ENCODE measurements at places on chromosomes 2 and 18.

DNA sequence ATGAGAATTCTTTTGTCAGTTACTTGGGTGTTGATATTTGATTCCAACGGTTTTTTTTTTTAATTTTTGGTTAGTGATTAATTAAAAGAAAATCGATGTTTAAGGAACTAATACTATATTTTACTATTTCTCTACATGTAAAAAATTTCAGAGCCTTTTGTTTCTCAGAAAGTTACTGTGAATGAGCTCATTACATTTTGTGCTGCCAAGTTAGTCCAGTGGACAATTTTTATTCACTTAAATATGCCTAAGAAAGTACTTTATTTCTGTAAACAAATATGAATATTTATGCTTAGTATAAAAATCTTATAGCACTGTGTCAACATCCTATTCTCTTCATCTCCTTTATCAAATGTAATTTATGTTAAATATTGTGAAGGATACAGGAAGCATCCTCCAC lies 309.3 kb downstream of the CTNNA2 start:
- DNase-seq = no peak

DNA sequence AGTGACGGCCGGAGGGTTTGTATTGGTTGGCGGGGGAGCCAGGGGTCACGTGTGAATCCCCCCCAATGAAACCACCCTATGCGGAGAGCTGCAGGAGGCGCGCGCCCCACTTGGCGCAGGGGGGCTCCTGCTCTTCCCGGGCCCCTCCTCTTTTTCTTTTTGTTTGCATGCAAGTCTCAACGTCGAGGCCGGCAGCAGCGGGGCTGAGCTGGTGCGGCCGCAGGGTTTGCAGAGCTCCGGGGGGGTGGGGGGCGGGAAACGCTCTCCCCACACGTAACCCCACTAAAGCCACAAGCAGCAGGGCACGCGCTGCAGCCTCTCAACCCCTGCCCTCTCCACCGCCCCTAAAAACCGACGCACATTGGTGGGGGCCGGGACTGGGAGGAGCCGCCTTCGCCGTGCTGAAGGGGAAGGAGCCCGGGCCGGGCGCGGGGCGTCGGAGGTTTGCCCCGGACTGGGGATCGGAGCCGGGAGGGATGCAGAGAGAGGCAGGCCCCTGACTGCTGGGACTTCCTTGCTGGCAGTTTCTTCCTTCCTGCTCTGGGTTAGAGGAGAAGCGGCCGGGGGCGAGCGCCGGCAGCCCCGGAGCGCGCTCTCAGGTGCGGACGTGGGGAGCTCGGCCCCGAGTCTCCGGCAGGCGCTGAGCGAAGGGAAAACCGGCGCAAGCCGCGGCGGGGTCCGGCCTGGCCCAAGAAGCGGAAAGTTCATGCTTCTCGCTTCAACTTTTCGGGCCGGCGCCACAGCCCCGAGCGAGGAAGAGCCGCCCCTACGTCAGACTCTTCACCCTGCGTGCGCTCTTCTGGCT lies 864 bp downstream of the LBH start:
- DNase-seq = no peak

DNA sequence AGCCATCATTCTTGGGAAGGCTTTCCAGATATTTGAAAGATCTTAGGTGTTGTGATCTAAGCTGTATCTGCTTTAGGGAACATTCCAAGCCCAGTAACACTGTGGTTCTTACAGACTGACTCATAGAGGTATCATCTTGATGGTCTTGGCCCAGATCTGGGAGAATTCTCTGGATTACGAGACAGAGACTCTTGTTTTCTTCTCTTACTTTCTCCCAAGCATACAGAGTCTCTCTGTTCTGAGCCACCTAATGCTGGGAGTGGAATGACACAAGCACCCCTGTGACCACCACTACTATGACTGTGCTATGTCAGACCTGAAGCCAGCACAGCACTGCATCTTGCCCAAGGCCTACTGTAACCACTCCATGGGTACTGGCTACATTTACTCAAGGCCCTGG lies 81.0 kb upstream of the EPAS1 start:
- DNase-seq = no peak

GRCh38 chr18:3649633-3650426 lies 199.9 kb downstream of the TGIF1 start:
- no peak for DNase-seq

GRCh38 chr2:28101123-28101522 lies 210.6 kb downstream of the BABAM2 start:
- no peak for DNase-seq

DNA sequence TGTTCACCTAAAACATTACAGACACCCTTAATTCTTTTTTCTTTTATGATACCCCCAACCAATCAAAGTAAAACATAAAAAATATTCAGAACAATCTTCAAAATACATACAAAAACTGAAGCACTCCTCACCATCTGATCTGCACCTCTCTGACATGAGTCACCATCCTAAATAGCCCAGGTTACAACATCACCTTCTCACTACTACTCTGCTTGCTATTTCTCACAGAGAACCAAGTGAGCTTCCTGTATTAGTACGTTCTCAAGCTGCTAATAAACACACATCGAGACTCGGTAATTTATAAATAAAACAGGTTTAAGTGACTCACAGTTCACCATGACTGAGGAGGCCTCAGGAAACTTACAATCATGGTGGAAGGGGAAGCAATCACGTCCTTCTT lies 183.5 kb downstream of the CBLN2 start:
- no peak for DNase-seq

DNA sequence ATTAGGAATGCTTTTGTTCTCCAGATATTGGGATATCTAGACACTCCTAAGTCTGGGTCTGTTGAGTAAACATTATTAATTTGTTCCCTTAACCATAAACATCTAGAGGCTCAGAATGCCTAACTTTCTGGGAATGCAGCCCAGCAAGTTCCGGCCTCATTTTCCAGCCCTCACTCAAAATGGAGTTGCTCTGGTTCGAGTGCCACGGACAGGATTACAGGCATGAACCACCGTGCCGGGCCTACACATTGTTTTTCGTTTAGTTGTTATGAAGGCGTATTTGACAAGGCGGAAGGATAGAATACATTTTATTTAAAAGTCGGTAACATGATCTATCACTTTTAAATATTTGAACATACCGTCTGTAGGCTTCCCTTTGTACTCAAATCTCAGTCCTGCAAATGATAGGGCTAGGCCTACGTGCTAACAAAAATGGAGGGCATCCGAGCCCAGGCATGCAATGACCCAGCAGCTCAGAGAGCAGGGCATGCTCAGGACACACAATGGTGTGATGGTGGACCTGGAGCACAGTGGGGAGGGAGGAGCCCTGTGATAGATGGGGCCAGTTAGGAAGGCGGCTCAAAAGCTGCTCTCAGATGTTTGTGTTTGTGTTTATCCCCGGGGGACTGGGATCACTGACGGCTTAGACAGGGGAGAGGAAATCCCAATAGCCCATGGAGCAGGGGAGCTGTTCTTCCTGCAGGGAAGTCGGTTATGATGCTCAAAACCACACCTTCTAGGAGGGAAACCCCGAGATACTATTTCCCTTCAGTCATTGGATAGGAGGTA lies 2.9 kb upstream of the SCYGR1 start:
- DNase-seq = no peak

DNA sequence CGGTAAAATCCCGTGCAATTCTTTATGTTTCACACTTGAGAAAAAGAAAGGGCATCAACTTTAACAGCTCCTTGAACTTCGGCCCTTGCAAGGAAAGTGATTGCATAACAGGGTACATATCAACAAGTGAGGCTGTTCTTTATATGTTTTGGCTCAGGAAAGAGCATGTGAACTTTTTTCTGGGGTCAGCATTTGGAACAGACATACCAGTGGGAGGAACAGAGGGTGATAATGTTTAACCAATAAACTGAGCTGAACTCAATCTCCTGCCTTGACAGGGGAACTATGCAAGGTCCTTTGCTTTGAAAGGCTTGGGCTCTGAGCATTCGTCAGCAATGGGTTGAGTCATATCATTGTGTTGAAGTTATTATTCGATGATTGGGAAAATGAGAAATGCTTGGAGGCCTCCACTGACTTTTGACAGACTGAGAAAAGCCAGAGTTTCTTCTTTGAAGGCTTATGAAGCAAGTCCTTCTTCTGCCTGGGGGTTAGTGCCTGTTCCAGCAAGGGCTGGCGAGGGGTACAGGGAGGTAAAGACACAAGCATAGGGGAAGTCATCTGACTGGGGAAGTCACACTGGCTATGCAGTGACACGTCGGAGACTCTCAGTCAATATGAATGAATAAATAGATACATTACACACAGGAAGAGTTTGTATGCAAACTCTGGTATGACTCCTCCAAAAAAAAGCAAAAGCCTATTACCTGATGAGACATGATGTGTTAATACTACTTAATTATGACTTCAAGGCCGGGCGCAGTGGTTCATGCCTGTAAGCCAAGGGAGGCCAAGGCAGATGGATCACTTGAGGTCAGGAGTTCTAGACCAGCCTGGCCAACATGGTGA lies 57.2 kb downstream of the CYB5A start:
- DNase-seq = no peak

DNA sequence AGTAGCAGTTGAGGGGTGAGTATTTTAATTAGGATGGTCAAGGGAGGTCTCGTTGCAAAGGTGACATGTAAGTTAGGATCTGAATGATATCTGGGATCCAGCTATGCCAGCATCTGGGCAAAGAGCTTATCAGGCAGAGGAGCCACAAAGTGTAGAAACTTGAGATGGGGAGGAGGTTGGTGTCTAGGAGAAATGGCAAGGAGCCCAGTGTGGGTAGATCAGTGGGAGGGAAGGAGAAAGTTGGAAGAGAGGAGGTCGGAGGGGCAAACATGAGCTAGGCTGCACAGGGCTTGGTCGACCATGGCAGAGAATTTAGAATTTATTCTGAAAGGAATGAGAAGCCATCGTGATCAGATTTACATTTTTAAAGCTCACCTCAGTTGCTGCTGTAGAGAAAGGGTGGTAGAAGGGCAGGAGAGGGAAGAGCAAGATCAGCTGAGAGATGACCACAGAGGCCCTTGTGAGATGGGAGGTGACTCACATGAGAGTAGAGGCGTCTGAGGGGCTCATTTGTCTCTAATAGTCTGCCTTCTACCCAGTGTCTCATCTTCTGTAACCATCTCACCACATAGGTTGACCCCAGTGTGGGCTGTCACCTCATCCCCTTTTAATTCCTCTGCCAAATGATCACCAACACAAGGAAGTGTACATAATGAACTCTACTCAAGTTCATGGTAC lies 170.0 kb downstream of the ETAA1 start:
- DNase-seq = no peak

GRCh38 chr2:148240838-148241237 lies 219.9 kb downstream of the MBD5 start:
- no peak for DNase-seq

DNA sequence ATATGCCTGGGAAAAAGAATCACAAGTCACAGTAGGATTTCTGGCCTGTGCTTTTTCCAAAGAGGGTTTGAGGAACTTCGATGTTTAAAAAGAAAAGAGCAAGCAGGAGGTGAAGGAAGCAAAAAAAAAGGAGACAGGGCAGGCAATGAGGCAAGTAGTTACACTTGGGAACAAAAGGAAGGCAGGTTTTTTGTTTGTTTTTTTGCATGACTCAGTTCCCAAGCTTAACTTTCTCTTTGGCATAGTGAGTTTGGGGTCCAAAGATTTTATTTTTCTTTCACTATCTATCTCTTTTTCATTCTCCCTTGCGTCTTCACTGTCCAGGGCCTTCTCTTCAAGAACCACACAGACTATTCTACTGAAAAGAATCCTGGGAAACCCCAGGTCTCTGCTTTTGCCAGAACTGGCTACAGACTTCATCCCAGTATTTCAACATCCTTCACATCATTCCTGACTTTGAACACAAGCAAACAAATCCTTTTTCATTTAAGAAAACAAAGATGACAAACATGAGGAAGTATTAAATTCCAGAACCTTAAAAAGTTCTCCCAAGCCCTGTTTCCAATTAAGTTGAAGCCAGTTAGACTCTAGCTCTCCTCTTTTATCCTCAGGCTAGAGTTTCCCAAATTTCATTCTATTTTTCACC lies 210.7 kb upstream of the RND3 start:
- no peak for DNase-seq

DNA sequence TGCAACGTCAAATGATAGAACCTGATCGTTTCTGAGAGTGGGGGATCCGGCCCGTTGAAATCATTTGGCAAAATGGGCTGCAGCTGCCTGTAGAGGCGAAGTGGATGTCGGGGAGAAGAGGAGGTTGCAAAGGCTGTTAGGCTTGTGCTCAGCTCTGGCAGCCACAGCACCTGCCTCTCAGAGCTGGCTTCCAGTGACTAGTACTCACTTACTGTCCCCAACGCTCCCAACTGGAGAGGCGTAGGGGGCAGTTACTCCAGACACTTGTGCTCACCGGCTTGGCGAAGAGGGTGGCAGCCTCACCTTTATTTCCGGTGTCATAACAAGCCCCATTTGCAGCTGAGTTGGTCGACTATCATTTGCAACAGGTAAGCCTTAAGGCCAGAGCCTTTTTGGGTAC lies 37.9 kb downstream of the NCK2 start:
- no peak for DNase-seq

- DNase-seq = no peak
These were observed 72.4 kb downstream of the MYCN start for GRCh38 chr2:16012626-16013358.

DNA sequence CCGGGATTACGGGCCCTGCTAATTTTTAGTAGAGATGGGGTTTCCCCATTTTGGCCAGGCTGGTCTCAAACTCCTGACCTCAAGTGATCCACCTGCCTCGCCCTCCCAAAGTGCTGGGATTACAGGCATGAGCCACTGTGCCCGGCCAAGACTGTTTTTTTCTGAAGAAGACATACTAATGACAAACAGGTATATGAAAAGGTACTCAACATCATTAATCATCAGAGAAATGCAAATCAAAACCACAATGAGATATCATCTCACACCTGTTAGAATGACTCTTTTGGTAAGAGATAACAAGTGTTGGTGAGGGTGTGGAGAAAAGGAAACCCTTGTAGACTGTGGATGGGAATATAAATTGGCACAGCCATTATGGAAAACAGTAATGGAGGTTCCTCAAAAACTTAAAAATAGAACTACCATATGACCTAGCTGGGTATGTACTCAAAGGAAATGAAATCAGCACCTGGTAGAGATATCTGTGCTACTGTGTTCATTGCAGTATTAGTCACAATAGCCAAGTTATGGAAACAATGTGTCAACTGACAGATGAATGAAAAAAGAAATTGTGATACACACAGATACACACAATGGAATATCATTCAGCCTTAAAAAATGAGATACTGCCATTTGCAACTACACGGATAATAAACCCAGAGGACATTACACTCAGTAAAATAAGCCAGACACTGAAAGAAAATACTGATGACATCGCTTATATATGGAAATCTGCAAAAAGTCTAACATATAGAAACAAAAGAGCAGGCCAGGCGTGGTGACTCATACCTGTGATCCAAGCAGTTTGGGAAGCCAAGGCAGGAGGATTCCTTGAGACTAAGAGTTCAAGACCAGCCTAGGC lies 20.8 kb downstream of the SOS1 start:
- DNase-seq = no peak
